Fibroblast of lung (primary cell): ENCODE measurements at places on chromosomes 12 and 14. TPM values are rescaled to one million over a fixed set of nuclear protein-coding genes. Genes with fewer than 3 reads are reported as not detected.

DNA sequence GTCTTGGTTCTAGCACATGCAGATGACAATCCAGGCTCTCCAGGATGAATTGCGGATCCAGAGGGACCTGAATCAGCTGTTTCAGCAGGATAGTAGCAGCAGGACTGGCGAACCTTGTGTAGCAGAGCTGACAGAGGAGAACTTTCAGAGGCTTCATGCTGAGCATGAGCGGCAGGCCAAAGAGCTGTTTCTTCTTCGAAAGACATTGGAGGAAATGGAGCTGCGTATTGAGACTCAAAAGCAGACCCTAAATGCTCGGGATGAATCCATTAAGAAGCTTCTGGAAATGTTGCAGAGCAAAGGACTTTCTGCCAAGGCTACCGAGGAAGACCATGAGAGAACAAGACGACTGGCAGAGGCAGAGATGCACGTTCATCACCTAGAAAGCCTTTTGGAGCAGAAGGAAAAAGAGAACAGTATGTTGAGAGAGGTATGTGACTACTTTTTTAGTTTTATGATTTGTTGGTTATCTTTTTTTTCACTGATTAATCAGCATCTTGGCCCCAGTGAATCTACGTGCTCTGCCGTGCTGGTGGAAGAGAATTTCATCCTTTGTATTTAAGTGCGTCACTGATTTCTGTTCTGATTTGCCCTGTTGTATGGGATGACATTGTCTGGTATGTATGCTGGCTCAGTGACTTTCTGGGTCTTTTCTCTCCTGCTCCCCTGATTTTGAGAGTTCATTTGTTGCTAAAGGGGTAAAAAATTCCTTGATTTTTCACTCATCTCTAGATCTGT is 92.3 kb downstream of the ERC1 start:
- H3K27me3 ChIP-seq = no peaks in the 10 kb centered on the region
- no peak overlapping the region for H3K4me3 ChIP-seq
- H3K4me1 ChIP-seq = no peaks in the 10 kb centered on the region

DNA sequence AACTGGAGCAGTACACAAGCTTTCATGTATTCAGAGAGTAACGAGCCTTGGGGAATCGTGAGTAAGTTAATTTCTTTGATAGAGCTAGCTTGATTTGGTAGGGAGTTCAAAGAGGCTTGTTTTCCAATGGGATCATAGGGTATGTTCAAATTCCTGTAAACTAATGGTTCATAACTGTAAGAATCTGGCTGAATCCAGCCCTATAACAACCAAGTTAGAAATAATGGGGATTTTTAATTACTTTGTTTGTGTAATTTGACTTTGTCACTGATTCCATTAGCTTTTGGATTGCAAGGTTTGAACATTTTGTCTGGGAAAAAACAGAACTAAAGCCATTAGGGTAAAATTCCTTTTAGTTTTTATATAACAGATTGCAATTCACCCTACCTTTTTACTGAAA is 94.0 kb downstream of the WNK1 start:
- H3K36me3 ChIP-seq = no peaks in the 10 kb centered on the region
- no peaks in the 10 kb centered on the region for H3K27me3 ChIP-seq
- H3K27ac ChIP-seq = no peak overlapping the region
- peaks cover 3% of the 10 kb centered on the region for H3K4me1 ChIP-seq
- no peak for DNase-seq

- no peaks in the 10 kb centered on the region for H3K27me3 ChIP-seq
- DNase-seq = no peak
- H3K27ac ChIP-seq = no peak overlapping the region
These were observed 23.8 kb upstream of the PPP2R5C start for GRCh38 chr14:101737414-101738339.

DNA sequence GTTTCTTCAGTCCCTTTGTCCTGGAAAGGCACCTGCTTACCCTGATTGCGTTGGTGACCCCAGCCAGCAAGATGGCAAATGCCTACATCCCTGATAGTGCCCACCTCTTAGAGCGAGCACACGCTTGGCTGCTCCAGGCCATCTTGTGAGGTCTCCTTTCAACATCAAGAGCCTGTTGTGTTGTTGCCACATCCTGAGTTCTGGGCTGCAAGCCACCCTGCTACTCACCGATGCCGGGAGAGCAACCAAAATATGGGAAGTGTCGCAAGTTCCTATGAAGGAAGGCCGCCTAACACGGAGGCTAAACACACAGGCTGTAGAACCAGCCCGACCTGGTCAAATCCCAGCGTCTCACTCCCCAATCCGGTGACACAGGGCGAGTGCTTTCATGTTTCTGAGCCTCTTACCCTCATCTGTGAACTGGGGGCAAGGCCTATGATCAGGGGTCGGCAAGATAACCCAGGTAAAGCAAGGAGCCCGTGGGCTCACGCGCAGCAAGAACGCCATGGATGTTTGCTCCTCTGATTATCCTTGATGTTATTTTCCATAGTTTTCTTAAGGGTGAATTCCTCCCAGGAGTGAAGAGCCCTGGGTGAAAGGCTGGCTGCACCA is 98.4 kb downstream of the LGMN start:
- no peaks in the 10 kb centered on the region for H3K27me3 ChIP-seq
- peak; percentile 97 for DNase-seq
- H3K4me3 ChIP-seq = no peak overlapping the region
- peaks cover 12% of the 10 kb centered on the region for H3K36me3 ChIP-seq
- H3K27ac ChIP-seq = peak overlapping the region; percentile 91
- H3K4me1 ChIP-seq = peaks cover 33% of the 10 kb centered on the region

GRCh38 chr14:70148911-70149595 is 39.7 kb downstream of the SLC8A3 start:
- H3K36me3 ChIP-seq = no peaks in the 10 kb centered on the region
- no peak overlapping the region for H3K4me3 ChIP-seq
- H3K27ac ChIP-seq = no peak overlapping the region
- H3K4me1 ChIP-seq = no peaks in the 10 kb centered on the region
- DNase-seq = no peak
- no peaks in the 10 kb centered on the region for H3K27me3 ChIP-seq

- no peaks in the 10 kb centered on the region for H3K27me3 ChIP-seq
- H3K36me3 ChIP-seq = no peaks in the 10 kb centered on the region
- no peaks in the 10 kb centered on the region for H3K4me1 ChIP-seq
- H3K4me3 ChIP-seq = no peak overlapping the region
- no peak for DNase-seq
These were observed 116.1 kb upstream of the ATF7IP start for GRCh38 chr12:14249368-14249767.

DNA sequence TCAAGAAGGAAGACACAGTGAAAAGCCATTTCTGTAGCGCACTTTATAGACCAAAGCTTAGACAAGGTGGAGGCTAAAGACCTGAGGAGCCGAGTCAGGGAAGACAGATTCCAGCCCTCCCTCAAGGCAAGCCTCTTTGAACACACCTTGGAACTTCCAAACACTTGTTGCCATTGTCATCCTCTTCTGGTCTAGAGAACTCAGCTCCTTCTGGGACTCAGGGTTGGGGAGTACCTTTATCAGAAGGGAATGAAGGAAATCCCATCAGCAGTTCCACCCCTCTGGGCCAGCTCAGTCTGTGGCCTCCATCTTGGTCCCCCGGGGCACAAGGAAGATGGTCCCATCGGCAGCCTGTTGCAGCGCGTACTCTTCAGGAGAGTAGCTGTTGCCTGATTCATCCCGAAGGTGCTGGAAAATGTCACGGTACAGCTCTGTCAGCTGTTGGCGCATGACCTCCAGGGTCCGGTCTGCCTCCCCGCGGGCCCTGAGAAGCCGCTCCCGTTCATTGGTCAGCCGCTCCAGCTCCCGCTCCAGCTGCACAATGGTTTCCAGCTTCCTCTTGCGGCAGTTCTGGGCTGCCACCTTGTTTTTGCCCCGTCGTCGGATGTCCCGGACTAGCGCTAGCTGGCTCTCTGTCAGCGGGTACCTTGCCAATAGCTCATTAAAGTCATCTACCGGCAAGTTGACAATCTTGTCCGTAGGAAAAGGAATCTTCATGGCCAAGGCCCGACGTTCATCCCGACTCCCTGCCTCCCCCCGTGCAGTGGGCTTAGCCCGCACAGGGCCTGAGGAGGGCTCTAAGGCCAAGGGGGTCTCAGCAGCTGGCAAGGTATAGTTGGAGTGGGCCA is 8.5 kb downstream of the NFE2 start:
- no peak for DNase-seq
- H3K4me3 ChIP-seq = no peak overlapping the region
- H3K4me1 ChIP-seq = no peaks in the 10 kb centered on the region
- no peak overlapping the region for H3K27ac ChIP-seq
- H3K27me3 ChIP-seq = peaks cover 5% of the 10 kb centered on the region

DAO gene
- not detected in 2 replicates for total RNA-seq

ATN1 gene
- total RNA-seq = 8.2 and 21.5 TPM in 2 replicates

PRPH gene
- 0.26 and 0.50 TPM in 2 replicates for total RNA-seq
